ENCODE measurements at places on chromosomes 7 and 10. TPM values are rescaled to one million over a fixed set of nuclear protein-coding genes. Genes with fewer than 3 reads are reported as not detected.
A peak's percentile ranks its signal among the peaks of the same experiment; 100 is the strongest.

- no peak for DNase-seq
Measured at GRCh38 chr10:110471566-110472139, 26.1 kb upstream of the DUSP5 start.

GRCh38 chr7:154905146-154905545 lies 97.8 kb downstream of the PAXIP1 start:
- DNase-seq: no peak

Gene HTR5A
- not detected for total RNA-seq

Gene PGAM2
- under 0.01 TPM for total RNA-seq

GRCh38 chr10:386771-387592 lies 251.7 kb downstream of the ZMYND11 start:
- no peak for DNase-seq

Gene RSPH10B2
- total RNA-seq: 0.22 TPM

DNA sequence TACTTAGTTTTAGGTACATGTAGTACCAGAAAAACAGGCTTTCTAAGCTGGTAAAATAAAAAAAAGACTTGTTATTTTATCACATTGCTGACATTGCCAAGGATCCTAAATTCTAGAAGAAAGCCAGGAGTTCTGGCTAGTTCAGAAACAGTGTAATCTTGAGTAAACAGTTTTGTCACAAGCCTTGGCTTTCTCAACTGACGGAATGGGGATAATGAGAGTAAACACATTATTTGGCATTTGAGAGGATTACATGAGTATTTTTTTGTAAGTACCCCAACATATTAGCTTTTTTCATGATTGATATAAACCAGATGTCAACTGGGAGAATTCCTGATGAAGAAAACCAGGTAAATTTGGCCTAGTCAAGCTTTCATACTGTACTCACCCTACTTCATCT lies 269.8 kb downstream of the SORCS1 start:
- DNase-seq: no peak

GRCh38 chr10:69461243-69462025 lies 10.2 kb downstream of the TSPAN15 start:
- peak; percentile 19 for DNase-seq

DNA sequence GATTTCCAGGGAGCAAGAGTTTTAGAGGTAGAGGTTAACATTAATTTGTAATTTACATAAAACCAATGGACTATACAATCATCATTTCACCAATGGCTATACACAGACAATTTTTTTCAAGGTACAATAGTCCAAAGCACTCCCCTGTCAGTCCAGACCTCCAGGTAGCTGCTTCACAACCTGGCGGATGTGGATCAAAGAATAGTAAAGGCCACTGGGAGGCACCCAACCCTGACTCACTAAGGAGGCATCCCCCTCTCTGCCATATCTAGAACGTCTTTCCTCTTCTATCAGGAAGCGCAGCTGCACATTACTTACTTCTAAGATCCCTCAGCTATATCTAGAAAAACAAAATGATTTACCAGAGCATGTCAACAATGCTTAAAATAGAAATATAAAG lies 217.7 kb upstream of the AOAH start:
- DNase-seq: no peak

Gene MALRD1
- total RNA-seq: not detected

DNA sequence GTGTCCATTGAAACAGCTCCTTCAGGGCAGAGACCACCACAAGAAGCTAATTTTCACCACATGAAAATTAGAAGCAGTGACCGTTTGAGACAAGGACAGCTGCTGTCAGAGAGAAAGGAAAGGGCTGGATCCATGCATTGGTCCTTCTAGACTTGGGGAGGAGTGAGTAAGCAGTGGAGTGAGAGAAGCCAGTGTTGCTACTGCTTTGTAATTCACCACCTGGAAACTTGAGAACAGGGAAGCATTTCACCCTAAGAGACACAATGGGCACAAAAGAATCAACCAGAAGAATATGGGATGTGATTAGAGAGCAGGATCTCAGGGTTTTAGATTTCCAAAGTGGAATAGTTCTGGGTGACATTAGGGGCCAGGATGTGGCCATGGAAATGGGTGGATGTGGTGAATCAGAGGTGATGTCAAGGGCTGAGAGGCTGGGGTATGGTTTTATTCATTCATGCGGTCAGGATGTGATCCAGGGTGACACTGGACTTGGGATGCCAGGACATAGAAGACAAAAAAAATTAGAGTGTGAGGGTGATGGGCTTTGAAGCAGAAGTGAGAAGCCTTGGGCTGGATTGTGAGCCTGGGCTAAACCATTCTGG lies 61.6 kb downstream of the DENND11 start:
- DNase-seq: peak; percentile 20

DNA sequence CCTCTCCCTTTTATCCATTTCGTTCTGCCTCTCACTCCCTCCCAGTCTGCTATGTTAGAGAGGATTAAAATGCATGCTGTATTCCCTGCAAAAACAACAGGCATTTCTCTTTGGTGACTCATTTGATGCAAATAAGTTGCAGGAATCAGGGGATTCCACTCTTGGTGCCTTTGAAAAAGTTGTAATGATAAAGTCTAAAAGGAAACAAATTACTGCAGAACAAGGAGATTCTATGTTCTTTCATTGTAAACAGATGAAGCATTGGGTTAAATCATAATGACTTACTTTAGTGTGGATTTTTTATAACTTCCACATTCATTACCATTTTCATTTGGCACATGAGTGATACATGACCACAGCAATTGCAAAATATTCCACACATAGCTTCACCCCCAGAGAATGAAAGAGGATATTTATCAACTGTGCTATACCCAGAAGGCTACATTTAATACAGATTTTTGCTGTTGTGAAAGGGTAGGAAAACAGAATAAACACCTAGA lies 33.4 kb upstream of the ABLIM1 start:
- peak; percentile 21 for DNase-seq

GRCh38 chr7:16660702-16661464 lies 14.9 kb downstream of the BZW2 start:
- peak; percentile 48 for DNase-seq

DNA sequence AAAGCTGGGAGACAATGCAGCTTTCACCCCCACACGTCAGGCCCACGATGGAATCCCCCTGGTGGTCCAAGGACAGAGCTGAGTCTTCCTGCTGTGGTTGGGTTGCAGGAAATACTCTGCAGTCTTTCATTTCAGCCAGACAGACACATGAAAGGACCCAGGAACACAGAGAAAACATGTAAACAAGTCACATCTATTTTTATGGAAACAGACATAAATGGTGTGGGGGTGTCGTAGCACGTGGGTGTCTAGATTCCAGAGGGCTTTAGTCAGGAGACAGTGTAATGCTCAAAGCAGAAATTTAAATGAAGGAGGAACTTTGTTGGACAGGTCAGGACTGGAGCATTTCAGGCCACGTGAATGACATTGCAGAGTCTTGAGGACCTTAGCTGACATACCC lies 444.6 kb downstream of the SUGCT start:
- DNase-seq: no peak

DNA sequence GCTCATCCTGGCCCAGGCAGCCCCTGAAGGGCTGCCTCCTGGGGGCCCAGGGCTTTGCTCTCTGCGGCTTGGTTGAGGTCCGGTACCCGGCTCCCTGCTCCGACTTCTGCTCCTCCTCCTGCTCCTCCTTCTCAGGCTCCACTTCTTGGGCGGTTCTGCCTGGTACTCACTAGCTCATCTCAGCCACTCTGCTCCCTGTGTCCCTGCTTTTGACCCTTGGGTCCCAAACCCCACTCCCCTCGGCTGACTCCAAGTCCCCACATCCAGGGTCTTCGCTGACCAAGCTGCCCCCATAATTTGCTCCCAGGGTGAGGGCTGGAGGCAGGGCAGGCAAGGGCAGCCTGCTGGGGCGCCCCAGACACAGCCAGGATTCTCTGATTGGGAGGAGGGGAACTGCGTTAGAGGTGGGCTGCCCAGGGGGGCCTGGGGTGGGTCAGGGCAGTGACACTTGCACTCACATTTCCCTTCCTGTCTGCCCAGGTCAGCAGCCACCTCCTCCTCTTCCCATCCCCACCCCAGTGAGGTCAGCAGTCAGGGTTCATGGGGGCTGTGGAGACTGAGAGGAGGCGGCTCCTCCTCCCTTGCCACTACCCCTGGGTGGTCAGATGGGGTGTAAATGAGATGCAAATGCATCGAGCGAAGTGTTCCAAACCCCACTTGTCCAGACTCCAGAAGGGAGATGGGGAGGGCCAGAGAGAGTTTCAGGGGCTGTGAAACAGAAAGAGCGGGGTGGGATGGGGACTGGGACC lies 2.2 kb downstream of the SMARCD3 start:
- no peak for DNase-seq

Gene ANXA11
- 17.2 TPM for total RNA-seq

GRCh38 chr10:44263771-44264170 lies 121.1 kb downstream of the CXCL12 start:
- no peak for DNase-seq

Gene AKR1C4
- total RNA-seq: not detected

Gene PDE6C
- not detected for total RNA-seq

- DNase-seq: no peak
Measured at GRCh38 chr7:97418312-97418711, 300.8 kb downstream of the SDHAF3 start.

DNA sequence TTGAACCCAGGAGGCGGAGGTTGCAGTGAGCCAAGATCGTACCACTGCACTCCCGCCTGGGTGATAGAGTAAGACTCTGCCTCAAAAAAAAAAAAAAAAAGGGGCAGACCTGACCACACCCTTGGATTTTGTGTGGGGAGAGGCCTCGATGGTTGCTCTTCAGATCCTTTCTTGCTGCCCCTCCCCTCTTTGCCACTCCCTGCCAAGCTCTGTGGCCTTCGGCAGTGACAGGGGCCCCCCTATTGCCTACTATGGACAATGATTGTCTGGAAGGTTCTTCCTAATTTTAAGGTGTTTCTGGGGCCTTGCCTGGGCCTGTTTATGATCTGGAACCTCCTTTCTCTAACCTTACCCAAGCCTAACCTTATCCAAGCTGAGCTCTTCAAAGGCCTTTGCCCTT lies 795 bp downstream of the PRF1 start:
- DNase-seq: no peak

DNA sequence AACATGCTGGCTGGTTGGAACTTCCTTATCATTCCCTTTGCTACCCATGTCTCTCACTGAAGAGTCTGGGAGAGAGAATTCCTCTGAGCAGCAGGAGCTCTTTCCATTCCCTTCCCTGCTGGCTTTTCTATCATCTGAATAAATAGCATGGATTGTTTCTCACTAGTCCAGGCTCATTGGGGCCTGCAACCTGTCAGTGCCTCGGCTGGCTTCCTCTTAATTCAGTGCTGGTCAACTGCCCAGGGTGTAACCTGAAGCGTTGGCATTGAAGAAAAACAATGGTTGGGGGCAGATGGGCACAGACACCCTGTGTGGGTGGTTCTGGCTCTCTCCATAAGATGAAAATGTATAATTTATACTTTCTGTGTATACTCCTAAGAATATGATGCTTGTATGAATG lies 155.6 kb downstream of the ANLN start:
- no peak for DNase-seq

Gene EVX1
- not detected for total RNA-seq

Gene CALML3
- total RNA-seq: not detected

Gene ADAM12
- total RNA-seq: 0.65 TPM

Gene ZNF786
- total RNA-seq: 6.2 TPM

Gene HMX2
- total RNA-seq: not detected
